ENCODE measurements at places on chromosomes 3 and 15.

GRCh38 chr3:124903896-124904834 lies 17.0 kb upstream of the ITGB5 start:
- no peak for DNase-seq

- DNase-seq = no peak
These were observed 93.6 kb upstream of the POU1F1 start for GRCh38 chr3:87370007-87370406.

- no peak for DNase-seq
These were observed 141.3 kb upstream of the UBE2E1 start for GRCh38 chr3:23664459-23664858.

DNA sequence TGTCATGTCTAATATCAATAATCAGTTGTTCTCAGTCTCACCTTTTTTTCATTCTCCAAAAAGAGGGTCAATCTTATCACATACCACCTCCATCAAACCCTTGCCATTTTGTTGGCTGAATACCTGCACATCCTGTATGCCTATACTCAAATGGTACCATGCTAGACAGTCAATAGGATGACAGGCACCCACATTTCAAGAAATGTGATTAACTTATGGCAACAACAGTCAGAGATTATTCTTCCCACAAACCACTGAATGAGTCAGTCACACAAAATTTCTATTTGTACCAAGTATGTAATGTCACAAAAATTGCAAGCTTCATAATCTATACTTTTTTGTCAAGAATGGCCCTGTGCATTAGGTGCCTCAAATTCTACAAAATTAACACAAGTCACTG lies 5.1 kb upstream of the SLC27A2 start:
- DNase-seq = no peak

All from HL-60 (cell line).